ENCODE measurements at places on chromosomes 1 and 21. TPM values are rescaled to one million over a fixed set of nuclear protein-coding genes. Genes with fewer than 3 reads are reported as not detected.

The COL9A2 gene
- total RNA-seq: 6.2 TPM

The LCE1A gene
- total RNA-seq: not detected

The FBLIM1 gene
- 27.0 TPM for total RNA-seq

The CHI3L2 gene
- 4.2 TPM for total RNA-seq

The LIX1L gene
- total RNA-seq: 18.7 TPM

The C8A gene
- total RNA-seq: not detected

The PPIAL4G gene
- 0.11 TPM for total RNA-seq

The HOOK1 gene
- 34.0 TPM for total RNA-seq

The EGLN1 gene
- 39.1 TPM for total RNA-seq

The AUNIP gene
- not detected for total RNA-seq

The ZNF593OS gene
- total RNA-seq: not detected

The TMPRSS3 gene
- total RNA-seq: 6.6 TPM

The PDZK1 gene
- not detected for total RNA-seq

The BEST4 gene
- total RNA-seq: 0.42 TPM

The MYOM3 gene
- total RNA-seq: not detected

The DIO1 gene
- 374 TPM for total RNA-seq

The GFI1 gene
- total RNA-seq: 0.27 TPM

The BARHL2 gene
- not detected for total RNA-seq

The ZNF644 gene
- 70.2 TPM for total RNA-seq

The TNFRSF25 gene
- 2.2 TPM for total RNA-seq

All from thyroid gland (tissue), 4 donors.